WTC11 (cell line): ENCODE measurements at places on chromosomes 5 and 9. TPM values are rescaled to one million over a fixed set of nuclear protein-coding genes. Genes with fewer than 3 reads are reported as not detected.

DNA sequence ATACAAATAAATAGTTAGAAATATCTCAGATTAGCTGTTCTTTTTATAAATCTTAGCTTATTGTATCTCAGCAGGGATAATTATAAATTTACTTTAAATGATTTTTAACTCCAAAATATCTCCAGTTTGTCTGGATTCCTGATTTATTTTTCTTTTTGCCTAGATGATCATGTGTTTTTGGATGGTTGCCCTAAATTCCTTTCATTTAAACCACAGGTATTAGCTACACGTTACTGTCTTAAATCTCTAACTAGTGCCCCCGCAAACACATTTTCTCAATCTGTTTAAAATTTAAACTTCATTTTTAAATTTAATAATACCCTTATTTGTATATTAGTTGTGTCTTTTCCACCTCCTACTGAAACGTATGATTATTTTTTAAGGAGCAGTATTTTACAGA, 5.6 kb downstream of the FER start:
- DNase-seq, result no peak

DNA sequence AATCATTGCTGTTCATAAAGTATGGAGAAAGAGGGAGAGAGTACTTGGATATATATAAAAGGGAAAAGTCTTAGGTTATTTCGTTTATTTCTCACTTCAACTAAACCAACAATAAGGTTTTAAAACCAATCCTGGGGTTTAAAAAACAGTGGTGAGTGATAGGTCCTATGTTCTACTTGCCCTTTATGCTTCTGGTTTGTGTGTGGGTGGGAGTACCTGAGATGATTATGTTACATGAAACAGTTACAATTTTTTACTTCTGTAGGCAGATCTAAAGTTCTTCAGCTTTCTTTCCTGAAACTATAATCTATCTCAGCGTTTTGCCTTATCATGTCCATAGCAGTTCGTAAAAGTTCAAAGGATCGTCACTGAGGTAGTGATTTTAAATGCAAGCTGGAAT, 49.2 kb downstream of the STX17 start:
- DNase-seq, result no peak

DNA sequence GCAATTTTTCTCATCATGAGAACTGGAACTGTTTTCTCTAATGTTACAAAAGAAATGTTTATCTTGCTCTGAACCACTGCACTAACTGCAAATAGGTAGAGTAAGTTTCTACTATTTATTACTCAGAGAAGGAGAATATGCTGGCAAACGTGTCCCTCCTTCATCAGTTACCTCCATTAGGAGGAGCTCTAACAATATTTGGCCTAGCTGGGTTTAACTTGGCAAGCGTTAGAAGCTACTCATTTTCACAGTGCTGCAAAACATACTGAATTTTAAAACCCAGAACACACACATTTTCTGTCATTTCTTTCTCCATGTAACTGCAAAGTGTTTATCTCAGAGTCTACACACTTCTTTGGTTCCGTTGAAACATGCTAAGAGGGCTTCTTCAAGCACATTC, 101.0 kb upstream of the GABRG2 start:
- DNase-seq, result no peak

GRCh38 chr5:122736086-122736845, 38.6 kb upstream of the SNX2 start:
- DNase-seq, result no peak

- DNase-seq, result no peak
Observed at GRCh38 chr5:82211855-82212572, 66.1 kb downstream of the RPS23 start.

DNA sequence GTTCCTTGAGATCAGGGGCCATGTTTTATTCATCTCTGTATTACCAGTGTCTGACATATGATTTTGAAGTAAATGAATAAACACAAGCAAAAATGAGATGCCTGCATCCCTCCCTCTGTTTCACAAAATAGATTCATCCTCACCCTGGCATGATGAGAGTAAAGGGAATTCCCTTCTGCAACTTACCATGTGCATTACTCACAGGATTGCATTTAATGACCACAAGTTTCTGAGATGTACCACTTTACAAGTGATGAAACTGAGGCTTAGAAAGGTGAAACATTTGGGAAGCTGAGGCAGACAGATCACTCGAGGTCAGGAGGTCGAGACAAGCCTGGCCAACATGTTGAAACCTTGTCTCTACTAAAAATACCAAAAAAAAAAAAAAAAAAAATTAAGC, 74.2 kb upstream of the TNFSF8 start:
- DNase-seq, result no peak

Gene GFI1B
- 0.41 to 0.78 TPM (median 0.77 TPM) in 3 replicates for total RNA-seq

Gene PCDHGA10
- 10.7 to 11.9 TPM (median 11.0 TPM) in 3 replicates for total RNA-seq
